ENCODE measurements at places on chromosomes 16 and 17.
A peak's percentile ranks its signal among the peaks of the same experiment; 100 is the strongest.

- no peak for DNase-seq
Observed at GRCh38 chr17:27551701-27552248, 79.2 kb upstream of the LGALS9 start.

DNA sequence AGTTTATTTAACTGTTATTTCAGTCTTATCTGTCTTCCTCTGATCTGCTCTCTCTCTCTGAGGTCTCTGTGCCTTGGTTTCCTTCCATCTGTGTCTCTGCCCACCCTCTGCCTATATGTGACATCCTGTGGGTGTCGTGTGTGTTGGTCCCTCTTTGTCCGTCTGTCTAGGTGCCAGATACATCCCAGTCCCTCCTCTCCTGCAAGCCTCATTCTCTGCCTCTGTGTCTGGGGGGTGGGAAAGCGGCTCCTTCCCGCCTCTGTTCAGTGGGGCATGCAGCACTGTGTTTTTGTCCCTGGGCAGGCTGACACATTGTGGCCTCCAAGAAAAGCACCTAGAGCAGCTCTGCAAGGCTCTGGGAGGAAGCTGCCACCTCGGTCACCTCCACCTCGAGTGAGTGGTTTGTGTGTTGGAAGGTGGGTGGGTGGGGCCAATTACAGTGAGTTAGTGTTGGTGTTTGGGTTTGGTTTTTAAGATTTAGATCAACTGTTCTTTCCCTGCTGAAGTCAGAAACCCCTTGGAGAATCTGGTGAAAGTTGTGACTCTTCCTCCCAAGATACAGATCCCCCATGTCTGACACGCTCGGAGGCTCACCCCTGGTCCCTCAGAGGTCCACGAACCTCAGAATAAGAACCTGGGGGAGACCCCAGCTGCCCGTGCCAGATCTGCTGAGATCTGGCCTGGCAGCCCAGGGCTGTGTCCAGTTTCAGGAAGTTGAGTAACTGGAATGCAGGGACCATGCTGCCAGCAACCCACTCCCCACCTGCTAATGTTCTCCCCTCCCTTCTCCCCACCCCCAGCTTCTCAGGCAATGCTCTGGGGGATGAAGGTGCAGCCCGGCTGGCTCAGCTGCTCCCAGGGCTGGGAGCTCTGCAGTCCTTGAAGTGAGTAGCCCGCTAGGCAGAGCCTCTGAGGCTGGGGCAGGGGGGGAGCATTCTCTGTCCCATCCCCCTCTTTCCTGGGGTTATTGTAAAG lies 50.9 kb upstream of the CPNE2 start:
- peak; percentile 85 for DNase-seq

- DNase-seq, result no peak
Observed at GRCh38 chr17:33949100-33949499, 306.0 kb upstream of the CCL2 start.

DNA sequence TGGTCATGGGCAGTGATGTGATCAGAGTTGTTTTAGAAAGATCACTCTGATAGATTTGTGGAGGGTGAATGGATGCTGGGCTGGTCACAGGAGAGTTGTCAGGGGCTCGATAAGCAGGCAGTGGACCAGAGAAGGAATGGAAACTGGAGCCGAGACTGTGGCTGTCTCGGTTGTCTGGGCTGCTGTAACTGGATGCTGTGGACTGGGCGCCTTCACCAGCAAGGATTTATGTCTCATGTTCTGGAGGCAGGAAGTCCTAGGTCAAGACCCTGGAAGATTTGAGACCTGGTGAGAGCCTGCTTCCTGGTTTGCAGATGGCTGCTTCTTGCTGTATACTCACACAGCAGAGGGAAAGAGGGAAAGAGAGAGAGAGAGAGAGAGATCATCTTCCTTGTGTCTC lies 203.6 kb downstream of the HS3ST4 start:
- DNase-seq, result no peak

DNA sequence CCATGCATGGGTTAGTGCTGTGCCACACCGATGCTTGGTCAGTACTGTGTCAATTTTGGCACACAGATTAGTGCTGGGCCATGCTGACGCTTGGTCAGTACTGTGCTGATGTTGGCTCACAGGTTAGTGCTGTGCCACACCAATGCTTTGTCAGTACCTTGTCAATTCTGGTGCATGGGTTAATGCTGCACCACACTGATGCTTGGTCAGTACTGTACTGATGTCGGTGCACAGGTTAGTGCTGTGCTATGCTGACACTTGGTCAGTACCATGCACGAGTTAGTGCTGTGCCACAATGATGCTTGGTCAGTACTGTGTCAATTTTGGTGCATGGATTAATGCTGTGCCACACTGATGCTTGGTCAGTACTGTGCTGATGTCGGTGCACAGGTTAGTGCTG lies 103.0 kb downstream of the NPIPB11 start:
- DNase-seq, result no peak

DNA sequence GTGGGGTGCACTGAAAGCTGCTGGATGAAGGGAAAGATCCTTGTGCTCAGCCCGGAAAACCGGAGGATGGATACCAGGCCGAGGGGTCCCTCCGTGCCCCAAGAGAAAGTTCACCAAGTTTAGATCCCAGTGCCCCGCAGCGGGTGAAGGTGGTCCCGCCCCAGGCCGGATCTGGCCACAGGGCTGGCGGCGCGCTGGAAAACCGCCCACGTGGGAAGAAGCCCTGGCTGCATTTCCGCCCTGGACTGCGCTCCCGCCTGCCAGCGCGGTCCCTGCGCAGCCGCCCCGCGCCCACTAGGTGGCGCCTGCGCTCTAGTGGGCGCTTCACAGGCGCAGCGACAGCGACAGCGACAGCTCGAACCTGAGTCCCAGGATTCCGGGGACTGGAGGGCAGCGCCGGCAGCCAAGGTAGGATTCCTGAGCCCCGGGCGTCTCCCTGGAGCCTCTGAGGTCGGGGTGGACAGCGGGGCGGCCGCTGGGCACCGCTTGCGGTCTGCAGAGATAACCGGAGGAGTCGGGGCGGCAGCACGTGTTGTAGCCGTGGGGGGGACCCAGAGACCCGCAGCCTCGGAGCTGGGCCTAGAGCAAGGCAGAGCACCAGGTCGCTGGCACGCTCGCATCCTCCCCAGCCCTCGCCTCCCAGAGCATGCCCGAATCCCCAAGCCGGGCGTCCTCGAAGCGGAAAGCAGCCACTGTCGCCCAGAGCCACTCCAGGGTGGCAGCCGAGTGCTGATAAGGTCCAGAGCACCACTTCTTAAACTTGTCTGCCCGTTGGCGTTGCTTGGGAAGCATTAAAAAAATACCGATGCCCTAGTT lies at the start of gene CHD9:
Gene CHD9 (plus strand): TSS at position 322 of the 816 bp plus-strand sequence. CDS start 101,099 bp downstream, outside the sequence.
- peak; percentile 79 for DNase-seq

DNA sequence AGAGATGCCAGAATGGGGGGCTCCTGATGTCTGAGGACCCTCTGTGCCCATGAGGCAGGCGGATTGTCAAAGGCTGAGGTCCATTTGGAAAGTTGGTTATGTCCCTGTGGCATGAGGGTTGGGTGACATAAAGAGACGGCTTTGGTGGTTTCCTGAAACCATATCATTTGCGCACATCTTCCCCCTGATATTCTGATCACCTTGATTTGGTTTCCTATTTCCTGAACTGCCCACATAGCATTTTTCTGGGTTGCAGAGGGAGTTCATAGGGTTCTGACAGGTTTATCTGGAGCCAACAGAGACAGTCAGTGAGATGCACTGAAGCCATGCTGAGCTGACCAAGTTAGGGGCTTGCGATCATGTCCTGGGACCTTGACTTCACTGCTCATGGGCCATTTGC lies 15.7 kb upstream of the RNF222 start:
- no peak for DNase-seq

GRCh38 chr17:5686074-5686635 lies 101.8 kb upstream of the NLRP1 start:
- no peak for DNase-seq

DNA sequence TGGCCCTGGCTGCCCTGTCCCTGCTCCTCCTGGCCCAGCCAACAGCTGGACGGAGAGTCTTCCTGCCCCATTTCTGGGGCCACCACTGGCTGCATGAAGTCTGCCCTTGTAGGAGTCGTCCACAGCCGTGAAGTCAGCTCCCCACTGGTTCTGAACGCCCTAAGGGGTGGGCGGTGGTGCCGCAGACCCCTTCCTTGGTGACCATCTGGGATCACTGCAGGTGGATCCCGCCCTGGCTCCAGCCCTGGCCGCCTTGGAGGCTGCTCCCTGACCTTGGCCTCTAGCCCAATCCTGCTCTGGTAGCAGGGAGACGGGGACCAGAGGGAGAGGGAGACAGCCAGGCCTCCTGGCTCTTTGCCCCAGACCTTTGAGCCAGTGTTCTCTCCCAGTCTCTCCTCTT lies 35.4 kb downstream of the MGAT5B start:
- DNase-seq, result no peak

GRCh38 chr16:24863582-24864437 lies 18.0 kb downstream of the SLC5A11 start:
- DNase-seq, result no peak

- DNase-seq, result no peak
Observed at GRCh38 chr17:9227819-9228407, 206.6 kb downstream of the NTN1 start.

- no peak for DNase-seq
Observed at GRCh38 chr16:50301626-50302471, 35.5 kb downstream of the ADCY7 start.

DNA sequence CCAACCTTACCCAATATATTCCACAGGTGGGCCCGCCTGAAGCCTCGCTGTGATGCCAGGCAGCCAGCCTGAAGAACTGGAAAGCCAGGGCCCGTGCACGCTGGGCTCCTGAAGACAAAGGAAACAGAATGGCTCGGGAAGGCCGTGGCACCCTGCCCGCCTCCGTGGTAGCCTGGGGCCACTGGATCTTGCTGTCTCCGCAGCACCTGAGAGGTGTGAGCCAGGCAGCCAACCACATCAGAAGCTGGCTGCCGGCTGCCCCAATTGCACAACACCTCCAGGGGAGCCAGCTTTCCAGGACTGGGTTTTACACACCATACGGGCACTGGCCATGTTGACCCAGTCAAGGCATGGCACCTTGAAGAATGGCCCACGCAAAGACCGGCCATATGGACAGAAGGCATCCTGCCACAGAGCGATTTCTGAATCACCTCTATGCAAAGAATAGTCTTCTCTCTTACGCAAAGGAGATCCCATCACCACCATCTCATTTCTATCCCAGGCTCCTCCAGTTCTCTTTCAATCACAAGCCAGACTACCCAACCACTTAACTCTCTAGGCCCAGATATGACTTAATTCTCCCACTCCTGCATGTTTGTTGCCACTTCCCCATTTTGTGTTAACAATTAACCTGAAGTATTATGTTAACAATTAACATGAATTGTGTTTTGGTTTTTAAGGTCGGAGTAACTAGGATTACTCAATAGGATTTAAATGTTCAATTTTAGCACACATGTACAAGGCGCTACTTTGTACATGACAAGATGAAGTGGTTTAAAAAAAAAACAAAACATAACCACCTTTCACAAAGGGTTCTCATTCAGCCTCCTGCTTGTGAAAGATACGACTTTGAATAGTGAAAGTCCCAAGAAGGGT lies 32.1 kb downstream of the ZFHX3 start:
- DNase-seq, result no peak

DNA sequence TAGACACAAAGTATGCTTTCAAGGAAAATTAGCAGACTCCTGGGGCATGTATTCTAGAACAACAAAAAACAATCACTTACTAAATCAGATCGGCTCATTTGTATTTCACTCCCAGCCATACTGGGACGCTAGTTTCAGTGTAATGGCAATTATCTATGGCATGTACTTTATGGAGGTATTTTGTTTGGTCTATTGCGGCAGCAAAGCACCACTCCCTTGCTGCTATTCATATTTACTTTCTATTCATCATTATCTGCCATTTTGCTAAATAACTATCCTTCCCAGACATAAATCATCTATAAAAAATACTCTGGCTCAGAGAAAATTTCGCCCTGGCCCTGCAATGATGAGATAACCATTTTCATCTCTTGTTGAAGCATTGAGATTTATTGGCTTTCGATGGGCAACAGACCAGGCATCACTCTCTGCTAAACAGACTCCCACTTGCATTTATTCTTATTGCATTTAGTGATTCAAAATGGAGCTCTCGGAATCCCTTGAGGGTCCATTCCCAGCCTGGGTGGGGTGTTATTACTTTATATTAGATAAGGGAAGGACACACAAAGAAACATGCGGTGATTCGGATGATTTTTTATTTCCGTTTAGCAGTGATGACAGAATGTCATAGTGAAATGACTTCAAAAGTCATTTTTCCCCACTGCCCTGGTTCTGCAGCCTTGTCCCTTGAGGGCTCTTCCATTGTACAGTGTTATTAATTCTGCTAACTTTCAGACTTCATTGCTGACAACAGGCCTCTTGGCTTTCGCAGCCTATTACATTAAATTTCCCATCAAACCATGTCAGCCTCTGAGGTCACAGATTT lies 225.8 kb downstream of the IRX3 start:
- DNase-seq, result no peak

DNA sequence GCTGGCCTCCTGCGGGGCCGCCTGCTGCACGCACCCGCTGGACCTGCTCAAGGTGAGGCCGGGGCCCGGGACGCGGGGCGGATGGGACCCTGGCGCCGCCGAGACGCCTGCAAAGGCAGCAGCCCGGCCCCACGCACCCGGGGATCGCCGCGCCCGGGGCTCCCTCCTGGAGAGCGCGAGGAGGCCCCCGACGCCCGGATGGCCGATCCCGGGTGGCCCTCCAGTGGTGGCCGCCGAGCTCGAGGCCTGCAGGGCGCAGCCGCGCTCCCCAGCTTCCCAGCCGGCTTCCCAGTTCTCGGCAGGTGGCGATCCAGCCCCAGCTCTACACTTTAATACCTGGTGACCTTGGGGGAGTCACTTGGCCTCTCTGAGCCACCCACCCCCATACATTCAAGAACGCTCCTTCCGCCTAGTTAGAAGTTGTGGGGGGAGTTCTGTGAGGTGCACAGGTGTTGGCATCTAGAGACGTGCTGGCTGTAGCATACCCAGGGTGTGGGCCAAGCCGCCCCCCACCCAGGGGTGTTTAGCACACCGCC lies 452 bp downstream of the SLC25A10 start:
- DNase-seq, result no peak

- DNase-seq, result no peak
Observed at GRCh38 chr17:62668091-62668804, 40.8 kb downstream of the MRC2 start.

DNA sequence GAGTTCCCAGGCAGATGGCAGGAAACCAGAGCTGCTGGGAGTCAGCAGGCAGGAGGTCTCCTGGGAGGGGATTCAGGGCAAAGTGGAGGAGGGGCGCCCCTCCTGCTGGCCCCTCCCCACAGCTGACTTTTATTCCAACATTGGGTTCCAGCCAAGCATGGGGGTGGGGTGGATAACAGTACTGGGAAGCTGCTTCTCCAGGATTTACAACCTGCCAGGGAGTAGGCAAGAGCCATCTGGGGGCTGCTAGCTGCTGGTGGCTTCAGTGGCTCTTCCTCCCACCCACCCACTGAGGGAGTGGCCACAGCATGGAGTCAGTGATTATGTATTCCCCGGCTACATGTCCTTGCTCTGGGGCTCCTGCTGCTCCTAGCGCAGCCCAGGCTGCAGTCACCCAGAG lies 36.8 kb downstream of the TMEM132E start:
- DNase-seq, result no peak

Measured in CD8-positive, alpha-beta memory T cell (primary cell).